NCI-H526 (cell line): ENCODE measurements at places on chromosomes 16 and 17.

DNA sequence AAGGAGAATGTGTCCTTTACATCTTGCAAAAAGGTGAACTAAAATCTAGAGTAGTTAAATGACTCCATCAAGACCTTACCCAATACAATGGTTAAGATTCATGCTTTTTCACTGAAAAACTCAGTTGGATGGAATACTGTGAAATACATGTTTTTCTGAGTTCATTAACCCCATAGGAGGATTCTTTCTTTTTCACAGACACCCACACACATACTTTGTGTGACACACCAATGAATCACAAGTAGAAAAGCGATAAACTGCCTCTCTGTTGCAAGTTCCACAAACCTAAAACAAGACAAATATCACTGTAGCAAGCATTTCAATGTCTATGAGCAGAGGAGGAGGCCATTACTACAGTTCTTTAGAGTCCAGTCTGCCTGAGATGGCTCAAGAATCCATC is 258.8 kb upstream of the CDH5 start:
- no peak for DNase-seq

- no peak for DNase-seq
Measured at GRCh38 chr17:4715063-4715744, 4.8 kb downstream of the ARRB2 start.

GRCh38 chr17:38797158-38797490 is 2.2 kb downstream of the PIP4K2B start:
- DNase-seq, result no peak

DNA sequence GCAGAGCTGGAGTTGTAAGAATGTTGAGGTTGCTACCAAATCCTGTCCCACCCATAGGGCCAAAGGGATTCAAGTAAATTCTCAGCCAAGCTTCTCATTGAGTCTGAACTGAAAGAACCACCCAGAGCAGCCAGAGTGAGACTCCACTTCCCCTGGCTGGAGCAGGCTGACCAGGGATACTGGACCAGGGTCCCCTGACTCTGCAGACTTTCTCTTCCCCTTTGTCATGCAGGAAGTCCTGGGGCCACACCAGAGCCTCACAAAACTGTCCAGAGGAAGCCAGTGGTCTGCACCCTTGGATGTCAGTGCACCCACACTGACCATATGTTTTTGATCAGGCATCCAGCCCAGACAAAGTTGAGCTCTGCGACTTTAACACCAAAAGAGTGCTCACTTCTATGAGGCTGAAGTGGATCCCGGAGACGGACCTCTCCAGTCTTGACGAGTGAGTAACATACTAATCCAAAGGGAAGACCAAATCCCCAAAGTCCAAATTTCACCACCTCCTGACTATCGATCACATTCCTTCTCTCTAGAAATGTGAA is 4.1 kb downstream of the NXN start:
- DNase-seq, result no peak

DNA sequence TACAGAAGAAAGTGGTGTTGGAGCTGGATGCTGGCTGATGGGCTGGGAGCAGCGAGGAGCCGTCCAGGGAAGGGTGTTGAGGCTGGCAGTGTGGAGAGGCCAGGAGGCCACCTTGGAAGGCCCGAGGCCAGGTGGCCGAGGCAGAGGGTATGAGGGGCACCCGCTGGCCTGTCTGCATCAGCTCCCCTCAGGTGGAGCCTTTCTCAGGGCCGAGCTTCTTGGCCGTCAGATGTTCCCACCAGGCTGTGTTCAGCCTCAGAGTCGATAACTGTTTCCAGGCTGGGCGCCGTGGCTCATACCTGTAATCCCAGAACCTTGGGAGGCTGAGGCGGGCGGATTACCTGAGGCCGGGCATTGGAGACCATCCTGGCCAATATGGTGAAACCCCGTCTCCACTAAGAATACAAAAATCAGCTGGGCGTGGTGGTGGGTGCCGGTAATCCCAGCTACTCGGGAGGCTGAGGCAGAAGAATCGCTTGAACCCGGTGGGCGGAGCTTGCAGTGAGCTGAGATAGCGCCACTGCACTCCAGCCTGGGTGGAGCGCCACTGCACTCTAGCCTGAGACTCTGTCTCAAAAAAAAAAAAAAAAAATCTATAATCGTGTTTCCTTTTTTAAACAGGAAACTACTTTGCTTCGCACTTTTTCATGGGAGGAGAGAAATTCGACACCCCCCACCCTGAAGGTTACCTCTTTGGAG is 25.3 kb downstream of the MGRN1 start:
- DNase-seq, result no peak

DNA sequence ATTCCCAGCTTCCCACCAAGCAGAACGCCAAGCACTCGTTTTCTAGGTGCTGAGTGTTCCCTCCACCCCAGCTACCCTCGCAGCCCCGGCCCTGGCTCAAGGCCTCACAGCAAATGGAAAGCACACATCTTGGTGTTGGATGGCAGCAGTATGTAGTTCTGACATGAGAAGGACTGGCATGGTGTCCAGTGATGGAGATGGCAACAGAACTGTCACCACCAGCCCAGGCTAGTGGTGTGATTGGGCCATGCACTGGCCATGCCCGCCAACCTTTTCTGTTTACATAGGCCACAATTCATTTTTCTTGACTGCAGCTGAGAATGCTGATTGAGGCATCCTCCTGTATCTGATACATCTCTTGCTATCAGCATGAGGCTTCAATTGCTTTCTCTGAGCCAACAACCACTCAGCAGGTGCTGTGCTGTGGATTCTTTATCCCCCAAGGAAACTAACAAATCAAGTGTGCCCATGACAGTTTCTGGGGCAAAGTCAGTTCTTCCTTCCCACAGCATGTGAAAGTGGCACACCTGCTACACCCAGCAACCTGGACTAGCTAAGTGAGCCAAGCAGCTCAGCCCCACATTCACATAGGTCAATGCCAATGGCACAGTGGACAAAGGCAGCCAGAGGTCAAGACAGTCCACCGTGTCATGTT is 3.8 kb downstream of the SLC12A4 start:
- no peak for DNase-seq

DNA sequence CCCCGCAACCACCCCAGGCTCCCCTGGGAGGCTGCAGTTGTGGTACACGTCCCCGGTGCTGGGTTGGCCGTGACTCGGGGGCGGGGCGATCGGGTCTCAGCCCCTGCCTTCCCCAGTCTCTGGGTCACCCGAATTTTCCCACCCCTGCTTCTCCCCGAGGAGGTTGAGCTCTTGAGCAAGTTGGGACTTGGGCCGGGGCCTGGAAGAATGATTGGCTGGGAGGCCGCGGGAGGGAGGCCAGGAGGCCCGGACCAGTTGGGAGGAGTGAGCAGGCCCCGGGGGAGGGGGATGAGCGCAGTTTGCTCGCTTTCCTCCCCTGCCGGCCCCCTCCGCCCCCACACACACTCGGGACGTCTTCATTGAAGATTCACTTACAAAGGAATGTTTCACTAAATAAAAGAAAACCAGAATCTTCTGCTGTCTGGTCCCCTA is 4.5 kb upstream of the HEXIM1 start:
- no peak for DNase-seq

- DNase-seq, result no peak
Measured at GRCh38 chr16:29962344-29962994, 590 bp downstream of the TMEM219 start.

GRCh38 chr17:6352016-6352415 is 82.9 kb downstream of the AIPL1 start:
- DNase-seq, result no peak

DNA sequence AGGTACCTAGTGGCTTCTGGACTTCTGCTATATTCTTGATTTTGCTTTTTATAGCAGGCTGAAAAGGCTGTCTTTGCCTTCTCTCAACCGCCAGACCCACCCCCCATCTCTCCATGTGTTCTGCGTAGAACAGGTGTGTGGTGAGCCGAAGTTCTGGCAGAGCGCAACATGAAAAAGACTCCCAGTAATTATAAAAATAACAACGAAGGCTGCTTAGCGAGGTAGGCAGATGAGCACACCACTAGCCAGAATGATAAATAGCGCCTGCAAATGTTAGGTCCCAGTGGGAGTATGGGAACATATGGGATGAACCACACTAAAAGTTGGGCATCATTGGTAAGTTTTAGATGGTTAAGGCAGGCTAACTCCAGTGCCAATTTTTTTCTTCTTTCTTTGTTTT is 14.0 kb upstream of the RBFOX1 start:
- no peak for DNase-seq

- no peak for DNase-seq
Measured at GRCh38 chr16:89197633-89198416, 2.5 kb downstream of the SLC22A31 start.

- DNase-seq, result peak; percentile 69
Measured at GRCh38 chr16:79959226-79959625, 358.7 kb upstream of the MAF start.

GRCh38 chr16:10808850-10809249 is 9.7 kb downstream of the TVP23A start:
- DNase-seq, result no peak

DNA sequence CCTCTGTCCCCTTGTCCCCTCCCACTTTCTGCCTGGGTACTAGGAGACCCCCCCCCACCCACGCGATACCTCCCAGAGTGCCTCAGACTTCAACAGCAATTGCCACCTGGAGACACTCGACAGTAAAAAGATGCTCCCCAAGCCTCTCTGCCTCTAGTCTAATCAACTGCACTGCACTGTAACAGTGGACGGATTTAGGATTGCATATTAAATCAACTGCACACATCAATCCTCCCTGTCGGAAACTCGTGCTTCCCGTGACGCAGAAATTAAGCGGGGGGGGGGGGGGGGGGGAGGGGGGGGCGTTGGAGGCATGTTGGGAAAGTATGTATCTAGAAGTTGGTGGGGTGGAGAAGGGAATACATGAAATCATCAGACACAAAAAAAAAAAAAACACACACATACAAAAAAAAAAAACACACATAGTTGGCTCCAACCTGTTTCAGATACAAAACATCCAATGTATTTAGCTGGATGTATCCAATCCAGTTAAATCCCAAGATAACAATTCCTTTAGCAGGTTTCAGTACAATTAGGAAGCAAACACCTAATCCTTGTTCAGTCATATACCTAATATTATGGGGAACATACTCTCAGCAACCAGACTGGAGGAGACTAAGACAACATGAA is 29.7 kb downstream of the FAM222B start:
- no peak for DNase-seq

GRCh38 chr16:12158428-12158827 is 181.9 kb downstream of the SNX29 start:
- no peak for DNase-seq

- no peak for DNase-seq
Measured at GRCh38 chr16:70662991-70663523, 16.7 kb downstream of the IL34 start.

- no peak for DNase-seq
Measured at GRCh38 chr17:40450175-40450574, 6.9 kb downstream of the IGFBP4 start.

DNA sequence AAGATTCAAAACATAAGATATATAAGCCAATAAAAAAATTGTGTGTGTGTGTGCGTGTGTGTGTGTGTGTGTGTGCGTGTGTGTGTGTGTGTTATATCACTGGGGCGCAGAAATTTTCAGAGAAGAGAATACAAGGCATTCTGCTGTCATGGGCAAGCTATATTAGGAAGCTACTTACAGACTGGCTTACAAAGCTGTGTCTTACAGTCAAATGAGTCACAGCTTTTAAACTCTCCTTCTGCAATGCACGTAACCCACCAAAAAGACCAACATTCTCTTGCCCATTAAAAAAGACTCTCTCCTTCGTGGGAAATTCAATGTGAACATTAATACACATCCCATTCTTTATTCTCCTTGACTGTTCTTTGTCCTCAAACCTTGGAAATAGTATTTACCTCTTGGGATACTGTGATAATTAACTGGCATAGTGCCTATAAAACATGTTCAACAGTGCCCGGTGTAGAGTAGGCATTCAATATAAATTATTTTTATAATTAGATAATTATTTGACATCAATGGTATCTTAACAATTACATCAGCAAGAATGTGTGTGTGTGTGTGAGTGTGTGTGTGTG is 860.4 kb upstream of the SOX9 start:
- DNase-seq, result no peak

DNA sequence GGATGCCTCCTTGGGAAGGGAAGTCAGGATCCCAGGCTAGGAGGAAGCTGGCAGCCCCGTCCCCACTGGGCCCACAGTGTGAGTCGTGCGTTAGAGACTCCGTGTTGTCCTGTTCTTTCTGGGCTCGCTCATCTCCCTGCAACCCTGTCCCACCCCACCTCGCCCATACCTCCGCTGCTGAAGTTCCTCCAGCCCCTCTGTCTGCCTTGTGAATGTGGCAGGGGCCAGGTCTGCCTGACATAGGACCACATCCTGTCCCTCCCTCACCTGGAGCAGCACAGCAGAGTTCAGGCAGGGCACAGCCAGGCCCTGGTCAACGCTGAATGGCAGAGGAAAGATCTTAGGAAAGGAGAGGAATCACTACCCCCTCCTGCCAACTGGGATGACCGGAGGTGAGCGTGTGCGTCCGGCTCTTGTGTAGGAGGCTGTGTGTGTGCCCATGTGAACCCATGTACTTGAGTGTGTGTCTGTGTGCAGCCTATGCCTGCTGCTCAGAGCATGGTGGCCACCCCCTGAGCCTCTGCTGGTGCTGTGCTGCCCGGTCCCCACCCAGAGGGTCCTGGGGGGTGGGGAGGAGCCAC is 12.8 kb downstream of the KCNJ18 start:
- no peak for DNase-seq

DNA sequence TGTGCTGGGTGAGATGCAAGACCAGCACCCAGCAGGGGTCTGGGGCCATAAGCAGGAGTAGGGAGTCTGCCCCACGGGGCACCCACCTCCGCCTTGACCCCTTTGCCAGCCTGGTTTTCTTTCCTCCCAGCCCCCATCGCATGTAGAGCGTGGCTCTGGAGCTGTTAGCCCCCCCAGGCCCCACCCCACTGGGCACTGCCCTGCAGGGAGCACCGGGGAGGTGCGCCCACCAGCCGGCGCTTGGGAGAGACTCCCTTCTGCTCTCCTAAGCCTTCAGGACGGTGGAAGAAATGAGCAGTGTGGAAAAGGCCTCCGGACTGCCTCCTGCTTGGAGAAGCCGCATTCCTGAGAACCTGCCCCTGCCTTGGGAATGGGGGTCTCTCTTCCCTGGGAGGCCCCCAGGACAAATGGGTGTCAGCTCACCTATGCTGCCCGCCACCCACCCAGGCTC is 186.2 kb downstream of the IRF8 start:
- no peak for DNase-seq

DNA sequence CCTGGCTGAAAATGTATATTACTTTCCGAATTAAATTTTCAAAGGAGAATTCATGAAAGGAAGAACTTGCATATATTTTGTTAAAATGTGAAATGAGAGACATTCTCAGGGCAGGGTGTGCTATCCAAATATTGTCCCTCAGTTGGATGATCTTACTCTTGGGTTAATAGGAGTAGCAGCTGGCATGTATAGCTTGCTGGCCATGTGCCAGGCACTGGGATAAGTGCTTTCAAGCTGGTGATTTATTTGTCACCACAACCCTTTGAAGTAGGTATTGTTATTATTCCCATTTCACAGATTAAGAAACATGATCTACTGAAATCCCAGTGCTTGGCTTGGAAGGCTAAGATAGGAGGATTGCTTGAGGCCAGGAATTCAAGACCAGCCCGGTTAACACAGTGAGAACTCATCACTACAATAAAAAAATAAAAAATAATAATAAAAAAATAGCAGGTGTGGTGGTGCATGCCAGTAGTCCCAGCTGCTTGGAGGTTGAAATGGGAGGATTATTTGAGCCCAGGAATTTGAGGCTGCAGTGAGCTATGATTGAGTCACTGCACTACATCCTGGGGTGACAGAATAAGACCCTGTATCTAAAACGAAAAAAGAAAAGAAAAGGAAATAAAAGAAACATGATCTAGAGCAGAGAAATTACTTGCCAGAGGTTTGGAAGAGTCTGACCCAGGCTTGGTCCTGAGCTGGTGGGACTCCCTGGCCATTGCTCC is 11.6 kb upstream of the MPHOSPH6 start:
- DNase-seq, result no peak

GRCh38 chr16:51337662-51338061 is 186.6 kb upstream of the SALL1 start:
- DNase-seq, result no peak

- no peak for DNase-seq
Measured at GRCh38 chr17:37211136-37211535, 164.6 kb upstream of the C17orf78 start.
